ENCODE measurements at places on chromosomes 2 and 18. TPM values are rescaled to one million over a fixed set of nuclear protein-coding genes. Genes with fewer than 3 reads are reported as not detected.

ATG4B gene
- 96.2 TPM for total RNA-seq

RNF125 gene
- 12.0 TPM for total RNA-seq

NFATC1 gene
- total RNA-seq, result 34.4 TPM

MAL gene
- total RNA-seq, result 2.2 TPM

GRCh38 chr2:111519071-111519470 lies 364.9 kb downstream of the ANAPC1 start:
- H3K27ac ChIP-seq, result no peak overlapping the region
- H3K36me3 ChIP-seq, result no peaks in the 10 kb centered on the region
- H3K4me1 ChIP-seq, result peaks cover 6% of the 10 kb centered on the region
- DNase-seq, result no peak
- peaks cover 6% of the 10 kb centered on the region for H3K27me3 ChIP-seq
- no peak overlapping the region for H3K4me3 ChIP-seq

DNA sequence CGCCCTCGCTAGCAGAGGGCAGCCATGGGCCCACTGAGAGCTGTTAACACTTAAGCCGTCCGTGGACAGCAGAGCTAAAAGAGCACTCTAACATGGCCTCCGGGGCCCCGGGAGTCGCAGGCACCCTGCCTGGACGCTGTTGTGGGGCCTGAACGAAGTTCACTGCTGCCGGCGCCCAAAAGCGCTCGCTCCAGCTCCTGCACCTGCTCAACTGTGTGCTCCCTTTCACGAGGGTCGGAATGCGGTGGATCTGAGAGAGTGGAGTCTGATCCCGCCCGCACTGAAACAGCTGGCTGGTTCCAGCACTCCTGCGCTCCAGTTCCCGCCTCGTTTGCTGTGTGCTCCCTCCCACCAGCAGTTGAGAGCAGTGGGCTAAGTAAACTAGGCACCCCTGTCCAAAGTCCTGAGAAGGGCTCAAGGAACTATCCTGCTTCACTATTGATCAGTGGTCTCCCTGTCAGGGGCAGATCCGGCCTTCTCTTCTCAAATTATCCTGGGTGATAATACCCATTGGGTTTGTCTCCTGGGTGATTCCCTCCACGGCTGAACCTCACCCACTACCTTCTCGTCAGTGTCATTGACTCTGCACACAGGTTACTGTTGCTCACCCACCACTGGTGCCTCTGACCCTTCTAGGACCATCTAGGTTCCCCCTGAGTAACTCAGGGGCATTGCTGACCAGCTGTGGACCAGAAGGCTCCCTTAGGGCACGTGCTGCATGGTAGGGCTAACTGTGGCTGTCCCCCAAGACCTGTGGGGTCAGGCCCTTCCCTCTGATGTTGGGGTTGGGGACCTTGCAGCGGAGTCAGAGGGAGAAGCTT lies 23.5 kb downstream of the B3GNT7 start:
- H3K4me1 ChIP-seq, result no peaks in the 10 kb centered on the region
- no peak overlapping the region for H3K4me3 ChIP-seq
- H3K27ac ChIP-seq, result no peak overlapping the region
- H3K27me3 ChIP-seq, result no peaks in the 10 kb centered on the region
- DNase-seq, result no peak

DNA sequence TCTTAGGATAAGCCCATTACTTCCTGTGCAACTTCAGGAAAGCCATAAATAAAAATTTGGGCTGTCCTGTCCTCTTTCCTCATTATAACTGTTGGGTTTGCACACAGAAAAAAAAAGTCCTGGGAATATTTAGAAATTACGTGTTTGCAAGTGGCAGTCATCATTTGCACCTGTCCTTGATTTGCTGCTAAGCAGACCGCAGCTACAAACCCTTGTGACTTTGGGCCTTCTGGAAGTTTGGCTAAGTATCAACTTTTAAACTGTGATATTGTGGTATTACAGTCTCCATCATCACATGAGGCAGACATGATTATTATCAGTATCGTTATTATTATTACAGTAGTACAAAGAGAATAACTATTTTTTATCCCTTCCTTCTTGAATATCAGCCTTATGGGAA lies 260.7 kb upstream of the SESTD1 start:
- no peaks in the 10 kb centered on the region for H3K27me3 ChIP-seq
- no peak overlapping the region for H3K4me3 ChIP-seq
- DNase-seq, result no peak

DNA sequence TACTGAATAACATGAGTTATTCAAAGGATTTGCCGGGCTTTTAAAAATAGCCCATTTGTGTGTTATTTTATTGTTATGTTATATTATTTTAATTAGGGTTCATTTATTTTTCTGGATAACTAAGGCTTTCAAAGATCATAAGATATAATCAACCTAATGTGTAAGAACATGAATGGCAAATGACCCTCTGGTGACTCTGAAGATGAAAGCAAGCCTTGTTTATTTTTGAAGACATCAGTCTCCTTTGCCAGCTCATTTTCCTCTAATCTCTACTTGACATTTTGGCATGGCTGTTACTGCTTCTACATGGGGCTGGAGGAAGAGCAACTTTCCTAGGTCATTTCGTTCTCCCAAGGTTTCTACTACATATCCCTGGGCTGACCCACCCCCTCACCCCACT lies 10.6 kb downstream of the FAP start:
- no peaks in the 10 kb centered on the region for H3K36me3 ChIP-seq
- H3K27ac ChIP-seq, result no peak overlapping the region

GRCh38 chr18:57798713-57799373 lies 4.3 kb downstream of the ATP8B1 start:
- H3K27me3 ChIP-seq, result peaks cover 15% of the 10 kb centered on the region
- H3K4me3 ChIP-seq, result no peak overlapping the region
- DNase-seq, result no peak
- H3K36me3 ChIP-seq, result peaks cover 4% of the 10 kb centered on the region
- no peak overlapping the region for H3K27ac ChIP-seq

DNA sequence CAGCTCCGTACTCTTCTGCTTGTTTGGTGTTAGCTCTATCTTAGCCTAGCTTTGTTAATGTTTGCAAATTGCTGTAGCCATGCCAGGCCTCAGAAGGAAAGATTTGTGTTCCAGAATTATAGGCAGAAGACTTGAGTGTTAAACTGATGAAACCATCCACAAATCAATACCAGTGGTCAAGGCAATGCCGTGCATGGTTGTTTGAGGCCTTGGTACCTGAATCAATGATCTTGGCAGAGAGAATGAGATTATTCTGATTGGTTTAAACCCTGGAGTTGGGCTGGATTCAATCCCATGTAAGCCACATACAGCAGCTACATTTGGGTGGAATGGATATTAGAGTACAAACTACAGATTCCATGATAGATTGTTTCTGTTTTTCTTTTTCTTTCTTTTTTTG lies 4.9 kb downstream of the HADHB start:
- H3K4me3 ChIP-seq, result no peak overlapping the region
- H3K27ac ChIP-seq, result no peak overlapping the region
- no peaks in the 10 kb centered on the region for H3K36me3 ChIP-seq
- peaks cover 31% of the 10 kb centered on the region for H3K4me1 ChIP-seq

DNA sequence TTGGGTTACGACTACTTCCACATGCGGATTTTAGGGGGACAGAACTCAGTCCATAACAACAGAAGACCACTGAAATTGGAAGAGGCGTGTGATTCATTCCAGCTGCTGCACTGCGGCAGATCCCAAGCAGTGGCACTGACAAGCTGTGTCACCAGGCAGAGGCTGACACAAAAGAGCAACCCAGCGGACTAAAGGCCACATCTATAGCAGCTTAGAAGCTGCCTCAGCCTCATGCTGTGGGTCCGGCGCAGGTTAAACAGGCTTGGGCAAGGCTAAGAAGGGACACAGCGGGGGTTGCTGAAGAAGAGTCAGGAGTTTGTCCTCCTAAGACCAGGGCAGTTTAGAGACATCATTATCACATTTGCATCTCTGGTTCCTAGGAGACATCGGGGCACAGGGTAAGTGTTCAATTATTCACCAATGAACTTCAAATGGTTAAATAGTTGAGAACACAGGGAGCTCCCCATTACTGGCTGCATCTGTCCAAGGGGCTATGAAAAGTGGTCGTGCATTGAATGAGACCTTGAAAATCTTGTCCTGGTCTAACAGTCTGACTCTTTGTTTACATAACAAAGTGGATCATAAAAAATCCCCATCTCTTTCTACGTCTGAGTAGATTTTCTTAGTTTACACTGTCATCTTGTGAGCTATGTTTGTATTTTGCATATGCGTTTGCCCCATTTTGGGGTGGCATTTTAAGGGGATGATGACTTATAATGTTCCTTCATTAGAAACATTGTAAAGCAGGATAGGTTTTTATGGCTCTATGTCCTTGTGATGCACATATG lies 162.3 kb upstream of the TRIB2 start:
- H3K36me3 ChIP-seq, result no peaks in the 10 kb centered on the region
- H3K4me1 ChIP-seq, result peaks cover 20% of the 10 kb centered on the region
- no peak overlapping the region for H3K27ac ChIP-seq
- no peak overlapping the region for H3K4me3 ChIP-seq

DNA sequence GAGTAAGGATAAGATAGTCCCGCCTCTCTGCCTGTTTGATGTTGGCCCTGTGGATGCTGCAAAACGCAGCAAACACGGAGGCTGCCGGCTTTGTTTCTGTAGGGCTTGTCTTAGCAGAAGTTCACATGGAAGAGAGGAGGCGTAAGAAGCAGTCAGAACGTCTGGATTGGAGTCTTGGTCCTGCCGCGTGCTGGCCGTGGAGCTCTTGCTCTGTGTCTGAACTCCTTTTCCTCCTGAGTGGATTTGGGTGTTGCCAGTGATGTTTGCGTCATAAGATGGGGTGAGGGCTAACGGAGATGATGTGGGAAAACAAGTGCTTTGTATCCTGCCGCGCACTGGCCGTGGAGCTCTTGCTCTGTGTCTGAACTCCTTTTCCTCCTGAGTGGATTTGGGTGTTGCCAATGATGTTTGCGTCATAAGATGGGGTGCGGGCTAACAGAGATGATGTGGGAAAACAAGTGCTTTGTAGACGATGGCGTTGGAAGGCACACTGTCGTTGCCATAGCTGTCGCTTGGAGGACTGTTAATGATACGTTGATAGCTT lies 240.9 kb downstream of the AGAP1 start:
- no peak overlapping the region for H3K27ac ChIP-seq
- no peaks in the 10 kb centered on the region for H3K27me3 ChIP-seq

DNA sequence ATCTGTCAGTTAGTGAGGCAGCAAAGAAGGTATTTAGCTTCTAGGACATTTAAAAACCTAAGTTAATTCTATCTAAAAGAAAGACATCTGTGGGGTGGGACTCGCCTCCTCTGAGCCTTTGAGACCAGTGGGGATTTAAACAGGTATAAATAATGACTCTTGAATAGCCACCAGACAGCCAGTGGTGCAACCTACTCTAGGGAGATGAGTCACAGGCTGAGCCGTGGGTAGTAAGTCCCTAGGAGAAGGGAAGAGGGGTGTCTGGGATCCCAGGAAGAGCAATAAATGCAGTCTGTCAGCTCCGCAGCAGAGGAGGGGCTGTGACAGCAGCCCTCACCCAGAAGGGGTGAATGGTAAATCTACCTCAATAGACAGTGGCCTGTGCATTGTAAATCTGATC lies 43.1 kb upstream of the GALNT3 start:
- no peaks in the 10 kb centered on the region for H3K4me1 ChIP-seq
- no peak for DNase-seq
- no peak overlapping the region for H3K27ac ChIP-seq
- no peaks in the 10 kb centered on the region for H3K27me3 ChIP-seq
- no peaks in the 10 kb centered on the region for H3K36me3 ChIP-seq

DNA sequence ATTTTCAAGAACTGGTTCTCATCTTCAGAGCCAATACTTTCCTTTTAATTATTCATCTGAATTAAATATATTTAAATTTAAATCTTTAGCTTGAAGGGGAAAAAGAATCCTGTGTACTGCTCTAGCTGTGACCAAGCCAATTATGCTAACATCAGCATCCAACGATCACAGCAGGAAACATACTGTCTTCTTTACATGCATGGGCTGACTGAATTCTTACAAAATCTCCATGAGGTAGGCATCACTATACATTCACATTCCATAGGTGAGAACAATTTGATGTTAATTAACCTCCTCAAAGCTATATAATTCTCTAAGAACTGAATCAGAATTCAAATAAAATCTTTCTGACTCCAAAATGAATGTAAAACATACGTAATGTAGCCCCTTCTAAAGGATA lies 118.8 kb upstream of the MAP2 start:
- H3K4me1 ChIP-seq, result no peaks in the 10 kb centered on the region
- H3K27me3 ChIP-seq, result no peaks in the 10 kb centered on the region
- H3K27ac ChIP-seq, result no peak overlapping the region
- DNase-seq, result no peak
